ENCODE measurements at places on chromosomes 11 and 22.

- no peak for DNase-seq
Measured at GRCh38 chr11:37409124-37409523, 811.1 kb upstream of the RAG2 start.

DNA sequence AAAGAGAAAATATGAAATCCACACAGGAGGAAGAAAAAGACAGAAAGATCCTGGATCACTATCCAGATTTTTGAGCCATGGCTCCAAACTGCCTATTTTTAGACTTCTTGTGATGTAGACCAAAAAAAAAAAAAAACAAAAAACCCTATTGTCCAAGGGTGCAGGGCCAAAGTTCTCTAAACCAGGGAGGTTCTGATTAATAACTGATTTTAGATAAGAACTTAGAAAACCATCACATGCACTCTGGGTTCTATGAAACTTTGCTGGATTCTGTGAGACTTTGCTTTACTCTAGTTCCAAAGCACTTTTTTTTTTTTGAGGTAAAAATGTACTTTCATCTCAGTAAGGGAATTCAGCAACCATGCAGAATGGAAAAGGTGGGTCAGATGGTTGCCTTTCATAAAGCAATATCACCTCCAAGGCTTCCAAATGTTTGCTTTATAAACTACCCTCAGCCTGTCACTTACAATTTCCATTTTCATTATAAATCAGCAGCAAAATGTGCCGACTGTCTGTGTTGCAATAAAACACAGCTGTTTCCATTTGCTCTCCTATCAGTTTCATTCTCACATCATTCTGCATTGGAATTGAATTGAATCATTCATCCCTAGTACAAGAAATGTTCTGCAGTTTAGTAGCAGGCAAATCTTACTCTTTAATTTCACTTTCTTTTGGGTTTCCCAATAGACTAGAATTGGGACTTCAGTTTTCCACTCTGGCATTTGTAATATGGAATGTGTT is 1584.3 kb upstream of the RAG2 start:
- DNase-seq, result no peak

- DNase-seq, result no peak
Measured at GRCh38 chr11:28539239-28540030, 431.2 kb downstream of the METTL15 start.

DNA sequence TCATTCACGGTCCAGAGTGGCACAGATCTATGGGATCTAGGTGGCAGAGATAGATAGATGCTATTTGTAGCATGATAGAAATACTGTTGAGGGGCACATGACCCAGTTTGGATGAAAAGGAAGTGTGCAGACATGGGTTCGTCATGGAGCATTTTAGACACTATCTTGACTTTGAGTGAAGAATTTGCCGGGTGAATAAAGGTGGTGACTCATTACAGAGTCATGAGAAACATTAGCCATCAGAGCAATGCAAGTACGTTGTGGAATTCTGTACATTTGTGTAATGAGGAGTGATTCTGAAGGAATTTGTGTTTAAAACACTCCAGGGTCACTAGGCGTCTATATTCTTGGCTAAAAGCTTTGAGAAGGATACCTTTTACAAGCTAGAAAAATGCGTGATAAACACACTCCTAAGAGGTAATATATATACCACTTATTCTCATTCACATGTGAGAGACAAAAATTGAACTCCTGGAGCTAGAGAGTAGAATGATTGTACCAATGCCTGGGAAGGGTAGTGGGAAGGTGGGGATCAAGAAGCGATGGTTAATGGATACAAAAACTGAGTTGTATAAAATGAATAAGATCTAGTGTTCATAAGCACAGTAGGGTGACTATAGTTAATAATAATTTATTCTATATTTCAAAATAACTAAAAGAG is 593.7 kb upstream of the LUZP2 start:
- DNase-seq, result no peak

GRCh38 chr11:70716986-70717775 is 318.9 kb downstream of the CTTN start:
- no peak for DNase-seq

DNA sequence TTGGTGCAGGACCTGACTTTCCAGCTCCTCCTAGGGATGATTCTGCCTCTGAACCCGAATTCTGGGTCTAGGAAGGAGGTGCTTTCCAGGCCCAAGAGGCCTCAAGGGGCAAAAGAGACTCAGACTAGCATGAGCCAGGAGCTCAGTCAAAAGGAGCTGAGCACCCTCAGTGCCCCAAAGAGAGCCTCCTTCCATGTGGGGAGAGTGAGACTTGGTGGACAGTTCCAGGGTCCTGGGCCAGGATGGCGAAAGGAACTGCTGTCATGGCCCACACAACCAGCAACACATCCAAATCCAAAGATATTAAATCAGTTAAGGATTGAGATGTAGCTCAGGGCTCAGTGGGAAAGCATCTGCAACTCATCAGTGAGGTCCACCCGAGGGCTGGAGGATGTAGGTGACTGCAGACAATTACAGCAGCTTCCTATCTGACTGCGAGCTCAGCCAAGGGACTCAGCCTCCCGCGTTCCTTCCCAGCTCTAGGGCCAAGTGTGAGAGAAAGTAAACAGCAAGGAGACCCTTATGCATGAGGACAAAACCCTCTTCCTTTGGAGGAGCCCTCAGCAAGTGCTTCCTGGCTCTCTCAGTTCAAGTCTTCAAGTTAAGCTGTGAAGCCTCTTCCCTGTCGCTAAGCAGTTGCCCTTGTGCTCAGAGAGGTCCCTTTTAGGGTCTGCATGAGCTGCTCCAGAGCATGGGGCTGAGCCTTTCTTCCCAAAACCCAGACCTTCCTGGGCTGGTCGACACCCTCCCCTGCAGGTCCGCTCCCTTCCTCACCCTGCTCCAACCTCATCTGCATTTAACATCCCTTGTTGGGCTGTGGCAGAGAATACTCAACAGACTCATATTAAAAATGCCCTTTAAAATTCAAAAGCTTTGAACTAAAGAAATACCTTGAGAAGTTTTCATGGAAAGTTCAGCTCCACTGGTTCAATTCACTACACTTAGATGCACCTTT is 35.8 kb downstream of the C11orf58 start:
- no peak for DNase-seq

- no peak for DNase-seq
Measured at GRCh38 chr11:123405123-123405592, 24.9 kb upstream of the GRAMD1B start.

DNA sequence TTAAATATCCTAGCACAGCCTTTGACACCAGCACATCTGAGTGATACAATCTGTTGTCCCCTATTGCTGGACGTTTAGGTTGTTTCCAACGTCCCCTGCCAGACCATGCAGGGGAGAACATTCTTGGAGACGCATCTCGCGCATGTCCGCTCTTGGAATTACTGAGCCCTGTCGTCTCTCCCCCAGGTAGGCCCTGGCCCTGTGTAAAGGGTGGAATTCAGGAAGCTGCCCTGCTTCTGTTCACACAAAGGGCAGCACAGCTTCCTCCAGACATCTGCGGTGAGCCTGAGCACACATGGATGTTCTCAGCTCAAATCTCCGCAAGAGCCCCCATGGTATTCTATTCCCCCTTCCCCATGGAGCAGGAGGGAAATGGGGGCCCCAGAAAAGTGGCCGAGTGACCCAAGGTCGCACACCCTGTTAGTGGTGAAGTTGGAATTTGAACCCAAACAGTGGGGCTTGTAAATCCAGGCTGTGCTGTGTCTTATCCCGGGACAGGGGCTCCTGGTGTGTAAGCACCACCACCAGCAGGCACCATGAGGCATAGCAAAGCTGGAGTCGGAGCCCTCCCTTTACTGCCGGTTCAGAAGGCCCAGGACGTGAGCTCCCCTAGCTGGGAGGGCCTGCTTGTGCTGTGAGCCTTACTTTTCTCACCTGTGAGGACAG is 5.0 kb upstream of the FGF19 start:
- no peak for DNase-seq

DNA sequence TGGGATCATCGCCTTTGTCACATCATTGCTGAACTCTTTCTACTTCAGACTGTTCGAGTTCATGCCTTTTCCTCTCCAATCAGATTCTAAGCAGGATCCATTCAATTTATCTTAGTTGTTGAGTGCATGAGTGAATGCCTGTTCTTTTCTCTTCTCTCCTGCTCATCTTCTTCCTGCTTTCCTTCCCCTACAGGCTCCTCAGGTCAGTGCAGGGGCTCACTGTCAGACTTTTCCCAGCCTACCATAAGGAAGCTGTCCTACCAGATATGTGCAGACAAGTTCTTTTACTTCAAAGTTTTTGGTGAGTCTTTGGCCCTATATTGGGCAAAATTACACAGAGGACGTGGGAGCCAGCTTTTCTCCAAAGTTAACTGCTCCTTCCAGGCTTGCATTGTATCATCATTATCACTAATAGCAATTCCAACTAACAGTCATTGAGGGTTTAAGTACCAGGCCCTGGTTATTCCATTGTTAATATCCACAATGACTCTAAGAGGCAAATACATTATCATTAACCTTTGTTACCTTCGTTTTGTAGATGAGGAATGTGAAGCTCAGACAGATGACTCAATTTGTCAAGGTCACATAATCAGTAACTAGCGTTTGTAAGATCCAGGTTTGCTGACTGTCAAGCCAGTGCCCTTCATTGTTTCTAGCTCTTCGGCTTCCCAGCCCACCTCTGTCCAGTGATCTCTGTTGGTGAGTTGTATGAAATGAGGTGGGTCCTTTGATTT is 30.4 kb downstream of the OR6Q1 start:
- no peak for DNase-seq
